ENCODE measurements at places on chromosomes 5 and 9. TPM values are rescaled to one million over a fixed set of nuclear protein-coding genes. Genes with fewer than 3 reads are reported as not detected.

The FOXD4L5 gene
- polyA plus RNA-seq, result 0.46 TPM

The OR5C1 gene
- polyA plus RNA-seq, result not detected

DNA sequence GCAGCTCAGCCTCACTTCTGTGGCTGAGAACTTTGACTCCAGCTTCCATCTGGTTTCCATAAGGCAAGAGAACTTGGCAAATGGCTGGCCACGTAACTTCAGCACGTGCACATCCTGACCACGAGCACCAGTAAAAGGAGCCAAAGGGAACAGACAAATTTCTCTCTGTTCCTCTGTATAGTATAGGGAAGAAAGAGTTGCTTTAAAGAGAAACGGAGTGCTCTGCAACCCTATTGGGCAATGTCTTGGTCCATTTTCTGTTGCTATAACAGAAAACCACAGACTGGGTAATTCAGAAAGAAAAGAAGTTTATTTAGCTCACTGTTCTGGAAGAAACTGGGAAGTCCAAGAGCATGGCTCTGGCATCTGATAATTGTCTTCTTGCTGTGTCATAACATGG is 558.7 kb downstream of the ACTL7B start:
- no peak for DNase-seq

DNA sequence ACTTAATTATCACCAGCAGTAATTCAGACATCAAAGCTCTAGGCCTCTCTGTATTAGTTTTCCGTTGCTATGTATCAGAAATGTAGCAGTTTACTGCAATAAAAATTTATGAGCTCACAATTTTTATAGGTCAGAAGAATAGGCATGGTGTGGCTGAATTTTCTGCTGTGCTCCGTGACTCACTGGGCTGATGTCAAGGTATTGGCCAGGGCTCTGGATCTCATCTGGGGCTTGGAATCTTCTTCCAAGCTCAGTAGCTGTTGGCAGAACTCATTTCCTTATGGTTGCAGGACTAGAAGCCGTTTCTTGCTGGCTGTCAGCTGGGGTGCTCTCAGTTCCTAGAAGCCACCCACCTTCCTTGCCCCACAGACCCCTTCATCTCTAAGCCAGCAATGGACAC is 66.3 kb downstream of the PSAT1 start:
- no peak for DNase-seq

GRCh38 chr5:143600396-143601075 is 197.1 kb upstream of the NR3C1 start:
- DNase-seq, result no peak

DNA sequence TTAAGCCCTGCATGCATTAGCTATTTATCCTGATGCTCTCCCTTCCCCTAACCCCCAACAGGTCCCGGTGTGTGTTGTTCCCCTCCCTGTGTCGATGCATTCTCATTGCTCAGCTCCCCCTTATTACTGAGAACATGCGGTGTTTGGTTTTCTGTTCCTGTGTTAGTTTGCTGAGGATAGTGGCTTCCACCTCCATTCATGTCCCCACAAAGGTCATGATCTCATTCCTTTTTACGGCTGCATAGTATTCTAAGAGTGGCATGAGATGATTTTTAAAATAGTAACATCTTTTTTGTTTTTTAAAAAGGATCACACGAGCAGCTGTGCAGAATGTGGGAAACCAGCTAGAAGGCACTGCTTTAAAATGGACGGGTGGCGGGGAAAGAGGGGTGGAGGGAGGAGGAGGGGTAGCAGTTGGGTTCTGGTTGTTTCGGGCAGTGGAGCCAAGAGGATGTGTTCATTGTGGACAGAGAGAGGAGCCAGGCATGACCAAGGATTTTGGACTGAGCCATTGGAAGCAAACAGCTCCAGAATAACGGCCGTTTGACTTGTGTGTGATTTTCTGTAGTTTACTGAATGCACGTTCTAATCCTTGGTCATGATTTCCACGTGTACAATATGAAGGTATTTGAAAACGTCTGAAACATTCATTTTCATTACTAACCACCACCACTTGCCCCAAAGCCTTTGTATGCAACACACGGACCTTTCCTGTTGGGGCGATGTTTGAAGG is 1.7 kb upstream of the TENT4A start:
- DNase-seq, result no peak

GRCh38 chr9:75810063-75810462 is 80.4 kb upstream of the PCSK5 start:
- DNase-seq, result no peak

DNA sequence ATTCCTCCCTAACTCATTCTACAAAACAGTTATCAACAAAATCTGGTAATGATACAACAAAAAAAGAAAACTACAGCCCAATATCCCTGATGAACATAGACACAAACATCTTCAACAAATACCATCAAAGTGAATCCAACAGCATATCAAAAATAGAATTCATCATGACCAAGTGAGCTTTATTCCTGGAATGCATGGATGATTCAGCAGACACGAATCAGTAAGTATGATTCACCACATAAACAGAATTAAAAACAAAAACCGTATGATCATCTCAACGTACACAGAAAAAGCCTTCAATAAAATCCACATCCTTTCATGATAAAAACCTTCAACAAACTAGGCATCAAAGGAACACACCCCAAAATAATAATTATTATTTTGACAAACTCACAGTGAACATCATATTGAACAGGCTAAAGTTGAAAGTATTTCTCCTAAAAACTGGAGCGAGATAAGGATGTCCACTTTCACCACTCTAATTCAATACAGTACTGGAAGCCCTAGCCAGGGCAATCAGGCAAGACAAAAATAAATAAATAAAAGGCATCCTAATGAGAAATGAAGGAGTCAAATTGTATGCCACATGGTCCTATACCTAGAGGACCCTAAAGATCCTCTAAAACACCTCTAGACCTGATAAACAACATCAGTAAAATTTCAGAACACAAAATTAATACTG is 305.1 kb upstream of the RGMB start:
- DNase-seq, result no peak

The OSMR gene
- polyA plus RNA-seq, result 20.5 TPM

DNA sequence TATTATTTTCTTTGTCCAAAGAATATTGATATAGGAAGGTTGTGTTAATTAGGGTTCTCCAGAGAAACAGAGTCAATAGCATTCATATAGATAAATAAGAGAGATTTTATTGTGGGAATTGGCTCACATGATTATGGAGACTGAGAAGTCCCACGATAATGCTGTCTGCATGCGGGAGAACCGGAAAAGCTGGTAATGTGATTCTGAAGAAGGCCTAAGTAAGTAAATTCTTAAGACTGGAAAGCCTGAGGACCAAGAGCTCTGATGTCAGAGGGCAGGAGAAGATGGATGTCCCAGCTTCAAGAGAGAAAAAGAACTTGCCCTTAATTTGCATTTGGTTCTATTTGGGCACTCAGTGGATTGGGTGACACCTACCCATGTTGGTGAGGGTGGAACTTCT is 307.4 kb upstream of the C9orf72 start:
- no peak for DNase-seq

DNA sequence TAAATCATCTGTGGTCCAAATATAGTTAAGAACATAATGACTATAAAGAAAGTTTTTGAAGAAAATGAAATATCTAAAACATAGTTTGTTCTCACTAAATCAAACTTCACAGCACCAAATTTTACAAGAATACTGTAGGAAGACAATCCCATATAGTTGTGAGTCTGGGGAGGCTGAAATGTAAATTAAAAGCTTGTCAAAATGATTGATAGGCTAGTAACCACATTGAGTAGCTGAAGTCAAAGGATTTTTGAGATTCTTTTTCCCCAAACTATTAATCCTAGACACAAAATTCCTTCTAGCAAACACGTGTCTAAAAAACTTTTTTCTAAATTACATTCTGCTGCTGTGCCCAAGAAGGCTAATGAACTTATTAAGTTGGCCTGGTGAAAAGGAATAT is 13.0 kb downstream of the BHMT start:
- no peak for DNase-seq

The MYMK gene
- polyA plus RNA-seq, result 3.5 TPM

- DNase-seq, result no peak
Measured at GRCh38 chr5:89275066-89275855, 392.3 kb upstream of the MEF2C start.

DNA sequence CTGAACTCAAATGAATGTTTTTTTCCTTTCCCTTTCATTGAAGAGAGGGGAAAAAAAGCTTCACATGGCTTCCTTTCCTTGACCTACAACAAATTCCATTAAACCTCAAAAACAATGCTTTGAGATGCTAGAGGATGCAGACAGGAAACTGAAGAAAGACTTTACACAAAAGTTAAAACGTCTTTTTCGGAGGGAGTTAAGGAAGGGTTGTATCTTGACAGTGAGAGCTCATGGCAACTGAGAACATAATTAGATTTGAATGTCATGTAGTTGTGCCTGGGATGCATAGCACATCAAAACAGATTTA is 66.4 kb downstream of the EBF1 start:
- no peak for DNase-seq

The IL3 gene
- not detected for polyA plus RNA-seq

The ZNF354C gene
- polyA plus RNA-seq, result 10.1 TPM

DNA sequence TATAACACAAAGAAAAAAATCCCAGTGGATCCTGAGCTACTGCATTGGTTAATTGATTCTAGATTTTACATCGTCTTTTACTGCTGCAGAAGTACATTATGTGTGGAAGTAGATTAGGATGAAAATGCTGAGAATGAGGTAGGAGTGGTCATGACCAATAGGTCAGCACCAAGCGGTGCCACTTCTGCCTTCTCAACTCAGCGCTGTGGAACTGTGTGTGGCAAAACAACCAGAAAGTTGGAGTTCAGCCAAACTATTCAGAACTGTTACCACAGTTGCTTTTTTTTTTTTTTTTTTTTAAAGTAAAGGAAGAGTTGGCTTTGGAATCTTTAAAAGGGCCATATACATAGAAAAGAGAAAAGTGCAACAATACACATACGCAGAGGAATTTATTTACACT is 24.2 kb downstream of the POU5F2 start:
- DNase-seq, result no peak

DNA sequence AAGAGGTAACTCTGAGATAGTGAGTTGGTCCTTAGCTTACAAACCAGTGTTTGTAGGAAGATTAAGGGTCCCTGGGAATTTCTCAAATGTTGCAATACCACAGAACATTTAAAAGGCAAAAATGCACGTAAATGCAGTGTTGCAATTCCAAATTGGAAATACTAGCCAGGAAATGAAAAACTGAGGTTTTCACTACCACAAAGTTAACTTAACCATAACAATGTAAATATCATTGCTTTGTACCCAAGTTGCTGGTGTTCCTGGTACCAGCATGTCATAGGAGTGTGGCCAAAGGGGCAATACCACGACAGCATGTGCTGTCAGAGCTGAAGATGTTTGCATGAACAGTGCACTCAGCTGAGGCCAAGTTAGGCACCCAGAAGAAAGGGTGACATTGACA is 382.9 kb downstream of the GLIS3 start:
- DNase-seq, result no peak

DNA sequence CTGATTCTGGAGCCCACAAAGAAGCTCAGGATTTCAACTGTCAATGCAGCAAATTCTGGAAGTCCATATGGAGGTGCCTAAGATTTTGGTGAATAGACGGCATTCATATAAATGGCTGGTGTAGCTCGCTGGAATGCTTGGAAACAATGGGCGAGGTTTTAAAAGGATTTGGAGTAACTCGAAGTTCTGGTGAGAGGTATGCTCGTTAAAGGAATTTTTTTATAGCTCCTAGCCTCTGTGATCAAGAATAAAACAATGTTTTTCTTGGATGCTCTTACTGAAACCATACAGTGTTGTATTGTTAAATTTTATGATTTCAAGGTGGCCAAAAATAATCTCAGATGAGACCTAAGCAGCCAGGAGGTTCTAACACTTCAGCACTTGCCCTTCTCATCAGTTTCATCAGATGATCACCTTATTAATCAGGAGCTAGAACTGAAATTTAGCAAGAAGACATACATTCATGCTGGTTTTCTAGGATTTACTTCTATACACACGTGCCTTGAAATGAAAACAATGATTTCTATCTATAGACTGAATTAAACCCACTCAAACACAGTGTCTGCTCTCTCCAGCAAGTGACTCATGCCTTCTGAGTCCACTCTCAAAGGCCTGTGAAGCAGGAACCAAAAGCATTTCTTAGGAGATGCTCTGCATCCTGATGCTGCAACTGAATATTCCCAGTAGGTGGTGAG is 79.2 kb downstream of the OTULIN start:
- DNase-seq, result no peak

The ARL14EPL gene
- polyA plus RNA-seq, result not detected

GRCh38 chr9:69122549-69123141 is 51.4 kb upstream of the TJP2 start:
- DNase-seq, result no peak

- DNase-seq, result no peak
Measured at GRCh38 chr5:142697356-142698255, 11.7 kb upstream of the FGF1 start.

- DNase-seq, result no peak
Measured at GRCh38 chr5:125272357-125272756, 525.9 kb upstream of the ZNF608 start.

The N4BP3 gene
- 15.9 TPM for polyA plus RNA-seq

DNA sequence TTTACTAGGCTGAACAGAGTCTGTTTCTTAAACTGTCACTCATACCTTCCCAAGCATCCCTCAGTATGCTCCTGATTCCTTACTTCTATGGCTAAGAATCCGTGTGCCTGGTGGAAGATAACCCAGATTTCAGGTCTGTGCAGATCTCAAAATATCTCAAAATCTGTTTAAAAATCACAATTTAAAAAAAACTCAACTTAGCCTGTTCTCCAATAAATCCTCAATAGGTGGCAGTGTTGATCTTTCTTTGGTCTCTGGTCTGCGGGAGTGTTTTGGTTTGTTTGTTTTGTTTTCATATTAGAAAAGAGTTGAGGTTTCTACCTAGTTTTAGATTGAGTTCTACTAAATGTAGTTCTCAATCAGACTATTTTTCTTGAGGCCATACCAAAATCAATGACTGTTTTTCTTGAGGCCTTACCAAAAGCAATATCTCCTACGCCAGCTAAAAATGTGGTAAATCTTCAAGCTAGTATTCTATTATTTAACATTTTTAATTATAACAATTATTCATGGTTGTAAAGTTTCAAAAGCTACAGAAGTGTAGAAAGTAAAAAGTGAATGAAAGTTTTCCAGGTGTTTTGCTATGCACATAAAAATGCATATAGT is 57.9 kb downstream of the TGFBR1 start:
- DNase-seq, result no peak

DNA sequence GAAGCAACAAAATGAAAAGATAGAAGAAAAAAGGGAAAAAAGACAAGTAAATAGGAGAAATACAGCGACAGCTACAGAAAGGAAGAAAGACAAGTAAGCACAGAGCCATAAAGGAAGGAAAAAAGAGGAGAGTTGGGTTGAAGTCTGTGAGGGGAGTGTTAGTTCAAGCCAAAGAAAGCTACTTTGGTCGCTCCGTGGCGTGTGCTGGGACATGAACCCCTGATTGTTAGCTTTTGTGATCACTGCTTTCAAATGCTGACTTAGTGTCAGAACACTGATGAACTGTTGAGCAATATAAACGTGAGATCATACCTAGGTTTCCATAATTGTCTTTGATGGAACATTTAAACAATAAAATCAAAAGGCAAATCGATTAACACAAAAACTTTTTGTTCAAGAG is 370.1 kb downstream of the TMEM161B start:
- no peak for DNase-seq

The RFESD gene
- 3.4 TPM for polyA plus RNA-seq

Data from right lung (tissue), 10 donors.